ENCODE measurements at places on chromosomes 2 and 18. TPM values are rescaled to one million over a fixed set of nuclear protein-coding genes. Genes with fewer than 3 reads are reported as not detected.

PPIG gene
- 38.0 TPM for total RNA-seq

PNKD gene
- 75.4 TPM for total RNA-seq

OSBPL6 gene
- 6.4 TPM for total RNA-seq

KIAA2012 gene
- not detected for total RNA-seq

TXNL1 gene
- total RNA-seq = 117 TPM

GALNT13 gene
- total RNA-seq = 0.19 TPM

PDE1A gene
- 17.3 TPM for total RNA-seq

SLC38A11 gene
- total RNA-seq = 0.33 TPM

SERPINB12 gene
- not detected for total RNA-seq

RTP5 gene
- not detected for total RNA-seq

SAG gene
- total RNA-seq = not detected

LIMS4 gene
- 2.1 TPM for total RNA-seq

DNA sequence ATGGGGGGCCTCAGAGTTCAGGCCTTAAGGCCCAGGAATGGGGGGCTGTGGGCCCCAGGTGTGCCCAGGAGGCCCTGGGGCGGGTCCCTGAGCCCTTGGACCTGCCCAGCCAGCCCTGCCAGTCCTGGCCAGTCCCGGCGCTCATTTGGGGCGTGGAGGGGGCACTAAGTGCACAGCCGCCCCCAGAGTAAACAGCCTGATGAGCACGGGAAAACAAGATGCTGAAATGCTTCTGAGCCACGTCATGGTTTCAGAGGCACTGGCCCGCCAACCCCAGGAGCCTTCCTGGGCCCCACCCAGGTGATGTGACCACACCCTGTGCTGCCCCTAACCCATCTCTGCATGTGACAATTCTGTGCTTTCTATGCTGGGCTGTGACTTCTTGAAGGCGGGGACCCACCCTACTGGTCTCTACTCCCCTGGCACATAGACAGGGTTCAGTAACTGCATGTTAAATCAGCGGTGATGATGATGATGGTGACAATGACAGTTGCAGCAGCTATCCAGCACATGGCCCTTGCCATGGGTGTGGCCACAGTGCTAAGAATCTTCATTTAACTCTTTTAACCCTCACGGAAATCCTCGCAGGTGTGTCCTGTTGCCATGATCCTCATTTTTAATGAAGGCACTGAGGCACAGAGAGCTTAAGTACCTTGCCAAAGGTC lies 28.1 kb upstream of the ASPRV1 start:
- DNase-seq = no peak
- H3K4me1 ChIP-seq = no peaks in the 10 kb centered on the region
- no peak overlapping the region for H3K27ac ChIP-seq
- H3K4me3 ChIP-seq = no peak overlapping the region
- H3K27me3 ChIP-seq = no peaks in the 10 kb centered on the region

GRCh38 chr2:231661422-231662027 lies 46.8 kb upstream of the PTMA start:
- peak overlapping the region; percentile 65 for H3K4me3 ChIP-seq
- H3K36me3 ChIP-seq = no peaks in the 10 kb centered on the region
- no peaks in the 10 kb centered on the region for H3K27me3 ChIP-seq
- DNase-seq = no peak
- H3K27ac ChIP-seq = peak overlapping the region; percentile 100

GRCh38 chr2:82001614-82002013 lies 1697.1 kb upstream of the LRRTM1 start:
- no peak for DNase-seq
- H3K4me3 ChIP-seq = no peak overlapping the region
- no peak overlapping the region for H3K27ac ChIP-seq
- no peaks in the 10 kb centered on the region for H3K36me3 ChIP-seq

DNA sequence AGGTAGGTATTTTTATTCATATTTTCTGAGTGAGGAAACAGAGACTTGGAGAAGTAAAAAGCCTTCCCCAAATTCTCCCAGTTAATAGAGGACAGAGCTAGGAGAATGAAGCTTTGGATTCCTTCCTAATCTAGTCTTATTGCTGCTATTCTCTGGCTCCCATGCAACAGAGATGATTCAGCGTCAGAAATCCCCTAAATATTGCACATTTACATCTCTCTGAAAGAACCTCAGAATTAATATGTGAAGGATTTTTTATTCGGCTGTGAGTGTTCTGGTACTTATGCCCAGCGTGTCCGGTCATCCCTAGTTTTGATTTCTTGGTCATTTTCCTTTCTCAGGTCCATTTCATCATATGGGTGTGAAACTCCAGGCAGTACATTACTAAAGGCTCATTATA lies 91.2 kb upstream of the SESTD1 start:
- no peaks in the 10 kb centered on the region for H3K4me1 ChIP-seq
- no peak overlapping the region for H3K4me3 ChIP-seq
- H3K36me3 ChIP-seq = no peaks in the 10 kb centered on the region

- no peak for DNase-seq
- H3K27me3 ChIP-seq = no peaks in the 10 kb centered on the region
- H3K4me3 ChIP-seq = no peak overlapping the region
- H3K36me3 ChIP-seq = peaks cover 89% of the 10 kb centered on the region
Observed at GRCh38 chr2:190984595-190984994, 29.4 kb downstream of the STAT1 start.

GRCh38 chr2:235793163-235793752 lies 299.4 kb downstream of the AGAP1 start:
- H3K27ac ChIP-seq = no peak overlapping the region
- no peaks in the 10 kb centered on the region for H3K4me1 ChIP-seq
- peaks cover 6% of the 10 kb centered on the region for H3K36me3 ChIP-seq
- peak; percentile 29 for DNase-seq
- H3K4me3 ChIP-seq = no peak overlapping the region

- no peak for DNase-seq
- no peak overlapping the region for H3K4me3 ChIP-seq
- H3K27me3 ChIP-seq = no peaks in the 10 kb centered on the region
- no peaks in the 10 kb centered on the region for H3K36me3 ChIP-seq
- peak overlapping the region; percentile 79 for H3K27ac ChIP-seq
Observed at GRCh38 chr2:179274749-179275148, 10.1 kb upstream of the SESTD1 start.

- H3K36me3 ChIP-seq = peaks cover 78% of the 10 kb centered on the region
- H3K4me3 ChIP-seq = no peak overlapping the region
- no peaks in the 10 kb centered on the region for H3K27me3 ChIP-seq
- H3K4me1 ChIP-seq = peaks cover 20% of the 10 kb centered on the region
Observed at GRCh38 chr2:232809349-232810124, 33.2 kb upstream of the KCNJ13 start.

DNA sequence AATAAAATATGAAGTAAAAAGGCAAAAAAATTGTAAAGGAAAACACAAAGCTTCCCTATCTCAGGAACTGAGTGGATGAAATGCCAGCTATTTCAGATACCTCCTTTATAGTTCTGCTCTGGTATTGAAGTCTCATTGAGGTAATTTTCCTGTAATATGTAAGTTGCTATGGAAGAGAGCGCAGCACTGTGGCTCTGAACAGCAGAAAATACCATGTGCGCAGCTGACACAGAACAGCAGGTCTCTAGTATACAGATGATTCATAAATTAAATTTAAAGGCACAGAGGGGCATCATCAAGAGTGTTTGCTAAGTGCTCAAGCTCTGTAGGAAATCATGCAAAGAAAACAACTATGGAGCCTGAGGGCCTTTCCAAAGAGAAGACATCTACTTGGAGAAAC lies 315.3 kb upstream of the CDH7 start:
- H3K27me3 ChIP-seq = no peaks in the 10 kb centered on the region
- no peak overlapping the region for H3K4me3 ChIP-seq
- DNase-seq = no peak
- no peaks in the 10 kb centered on the region for H3K36me3 ChIP-seq

GRCh38 chr2:174972924-174973323 lies 32.3 kb downstream of the CHN1 start:
- no peaks in the 10 kb centered on the region for H3K27me3 ChIP-seq
- no peak overlapping the region for H3K27ac ChIP-seq
- H3K4me3 ChIP-seq = no peak overlapping the region
- no peaks in the 10 kb centered on the region for H3K36me3 ChIP-seq
- DNase-seq = no peak

GRCh38 chr2:41872646-41873045 lies 175.2 kb upstream of the PKDCC start:
- no peak for DNase-seq
- no peak overlapping the region for H3K27ac ChIP-seq
- no peak overlapping the region for H3K4me3 ChIP-seq
- no peaks in the 10 kb centered on the region for H3K36me3 ChIP-seq

- H3K36me3 ChIP-seq = no peaks in the 10 kb centered on the region
- no peak for DNase-seq
Observed at GRCh38 chr2:7429733-7430132, 512.5 kb downstream of the RNF144A start.

GRCh38 chr2:144948205-144948855 lies 428.4 kb upstream of the ZEB2 start:
- peaks cover 6% of the 10 kb centered on the region for H3K4me1 ChIP-seq
- no peak overlapping the region for H3K27ac ChIP-seq
- H3K27me3 ChIP-seq = no peaks in the 10 kb centered on the region

- DNase-seq = no peak
- H3K4me1 ChIP-seq = peaks cover 85% of the 10 kb centered on the region
- H3K27ac ChIP-seq = peak overlapping the region; percentile 93
Observed at GRCh38 chr18:48679236-48679635, 140.4 kb downstream of the CTIF start.

DNA sequence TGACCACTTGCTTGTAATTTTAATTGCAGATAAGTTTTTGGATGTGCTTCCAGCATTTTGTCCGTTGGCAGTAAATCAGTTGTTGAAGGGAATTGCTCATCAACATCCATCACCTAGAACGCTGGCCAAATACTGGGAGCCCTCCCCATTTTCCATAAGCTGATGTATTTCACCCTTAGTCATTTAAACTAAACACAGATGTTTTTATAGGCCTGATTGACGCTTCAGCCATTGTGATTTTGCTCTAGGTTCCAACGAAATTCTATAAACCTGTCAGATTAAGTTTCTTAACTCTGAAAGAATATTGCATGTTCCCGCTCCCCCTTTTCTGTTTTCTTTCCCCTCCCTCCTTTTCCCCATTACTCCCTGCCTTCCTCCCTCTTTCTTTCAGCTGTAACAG lies 1.0 kb upstream of the RPRM start:
- no peak overlapping the region for H3K4me3 ChIP-seq
- no peak overlapping the region for H3K27ac ChIP-seq
- H3K4me1 ChIP-seq = peaks cover 28% of the 10 kb centered on the region
- peaks cover 98% of the 10 kb centered on the region for H3K27me3 ChIP-seq
- H3K36me3 ChIP-seq = no peaks in the 10 kb centered on the region

GRCh38 chr2:239250216-239251081 lies 150.4 kb downstream of the HDAC4 start:
- H3K4me3 ChIP-seq = no peak overlapping the region
- H3K27me3 ChIP-seq = no peaks in the 10 kb centered on the region
- no peaks in the 10 kb centered on the region for H3K36me3 ChIP-seq
- peak overlapping the region; percentile 83 for H3K27ac ChIP-seq

DNA sequence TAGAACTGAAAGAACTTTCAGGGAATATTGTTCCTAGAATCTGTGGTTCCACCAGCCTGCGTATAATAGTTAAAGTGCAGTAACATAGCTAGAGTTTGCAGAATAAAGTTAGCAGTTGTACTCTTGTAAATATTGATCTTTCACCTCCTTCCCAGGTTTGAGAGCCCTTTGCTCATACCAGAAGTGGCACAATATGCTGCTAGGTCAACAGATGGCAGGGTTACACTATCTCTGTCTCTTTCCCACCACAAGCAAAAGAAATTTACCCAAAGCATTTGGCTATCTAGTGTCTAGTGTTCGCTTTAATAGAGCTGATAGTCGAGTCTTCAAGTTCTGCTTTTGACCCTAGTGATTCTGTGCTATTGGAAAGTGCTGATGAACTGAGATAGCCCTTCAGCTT lies 119.0 kb upstream of the KLHL14 start:
- no peak for DNase-seq
- no peaks in the 10 kb centered on the region for H3K27me3 ChIP-seq
- no peaks in the 10 kb centered on the region for H3K36me3 ChIP-seq
- H3K4me3 ChIP-seq = no peak overlapping the region
- H3K4me1 ChIP-seq = no peaks in the 10 kb centered on the region

- no peak for DNase-seq
- no peaks in the 10 kb centered on the region for H3K36me3 ChIP-seq
- H3K4me3 ChIP-seq = no peak overlapping the region
Observed at GRCh38 chr18:78640246-78640995, 339.2 kb upstream of the SALL3 start.

DNA sequence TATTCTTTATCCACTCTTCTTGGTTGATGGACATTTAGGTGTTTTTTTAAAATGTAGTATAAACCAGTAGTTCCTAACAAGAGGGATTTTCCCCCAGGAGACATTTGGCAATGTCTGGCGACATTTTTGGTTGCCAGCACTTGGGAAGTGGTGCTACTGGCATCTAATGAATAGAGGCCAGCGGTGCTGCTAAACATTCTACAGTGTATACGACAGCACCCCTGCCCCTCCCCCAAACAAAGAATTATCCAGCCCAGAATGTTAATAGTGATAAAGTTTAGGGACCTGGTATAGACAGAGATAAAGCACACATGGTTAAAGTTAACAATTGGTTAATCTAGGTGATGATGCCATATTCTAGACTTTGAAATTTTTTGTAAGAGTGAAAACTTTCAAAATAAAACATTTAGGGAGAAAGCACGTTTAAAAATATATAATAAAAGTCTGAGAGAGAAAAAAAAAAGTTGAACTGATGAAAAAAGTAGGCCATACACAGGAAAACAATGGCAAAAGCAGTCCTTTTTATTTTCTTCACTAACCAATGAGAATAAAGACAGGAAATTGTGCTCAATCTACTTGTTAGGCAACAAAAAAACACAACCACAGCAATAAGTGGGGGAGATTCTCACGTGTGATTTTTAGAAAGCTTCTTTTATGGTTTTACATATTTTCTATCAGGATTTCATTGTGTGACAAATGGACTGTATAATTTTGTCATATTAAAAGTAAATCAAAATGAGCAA lies 14.8 kb downstream of the FBXO48 start:
- no peak for DNase-seq
- H3K27ac ChIP-seq = no peak overlapping the region
- no peak overlapping the region for H3K4me3 ChIP-seq
- no peaks in the 10 kb centered on the region for H3K36me3 ChIP-seq

GRCh38 chr2:113227698-113228097 lies 51.0 kb downstream of the PAX8 start:
- H3K4me1 ChIP-seq = peaks cover 32% of the 10 kb centered on the region
- no peak for DNase-seq
- H3K27me3 ChIP-seq = no peaks in the 10 kb centered on the region
- no peak overlapping the region for H3K4me3 ChIP-seq
- no peaks in the 10 kb centered on the region for H3K36me3 ChIP-seq

GRCh38 chr2:144181001-144181400 lies 338.9 kb downstream of the ZEB2 start:
- H3K27me3 ChIP-seq = no peaks in the 10 kb centered on the region
- no peak overlapping the region for H3K27ac ChIP-seq
